ENCODE measurements at places on chromosomes 6 and 20.

DNA sequence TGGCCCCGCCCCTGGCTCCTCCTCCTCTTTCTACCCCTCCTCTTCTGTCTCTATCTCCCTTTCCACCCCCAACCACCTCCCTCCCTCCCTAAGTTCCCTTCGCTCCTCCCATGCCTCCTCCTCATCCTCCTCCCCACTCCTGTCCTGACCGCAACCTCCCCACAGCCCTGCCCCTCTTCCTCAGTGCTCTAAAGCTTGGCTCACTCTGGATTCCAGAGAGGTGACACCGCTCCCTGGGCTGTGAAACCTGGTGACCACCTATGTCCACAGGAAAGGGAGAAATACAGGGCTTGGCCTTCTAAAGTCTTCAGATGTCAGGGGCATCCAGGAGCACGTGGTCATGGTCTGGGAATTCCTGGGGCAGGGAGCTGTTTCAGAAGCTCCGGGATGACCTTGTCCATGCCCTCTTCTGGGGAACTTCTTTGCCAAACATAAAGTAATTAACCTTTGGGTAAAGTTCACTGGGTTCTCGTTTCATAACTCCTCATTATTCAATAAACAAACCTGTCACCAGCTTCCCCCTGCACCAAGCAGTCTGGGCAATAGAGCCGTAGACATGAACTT lies 345 bp upstream of the CST5 start:
- DNase-seq = no peak

- no peak for DNase-seq
Measured at GRCh38 chr6:100923481-100924165, 42.5 kb upstream of the ASCC3 start.

DNA sequence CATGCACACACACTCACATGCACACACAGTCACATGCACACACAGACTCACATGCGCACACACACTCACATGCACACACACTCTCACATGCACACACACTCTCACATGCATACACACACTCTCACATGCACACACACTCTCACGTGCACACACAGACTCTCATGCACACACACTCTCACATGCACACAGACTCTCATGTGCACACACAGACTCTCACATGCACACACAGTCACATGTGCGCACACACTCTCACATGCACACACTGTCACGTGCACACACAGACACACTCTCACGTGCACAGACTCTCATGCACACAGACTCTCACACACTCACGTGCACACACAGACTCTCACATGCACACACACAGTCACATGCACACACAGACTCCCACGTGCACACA lies 36.6 kb upstream of the VSX1 start:
- DNase-seq = no peak

DNA sequence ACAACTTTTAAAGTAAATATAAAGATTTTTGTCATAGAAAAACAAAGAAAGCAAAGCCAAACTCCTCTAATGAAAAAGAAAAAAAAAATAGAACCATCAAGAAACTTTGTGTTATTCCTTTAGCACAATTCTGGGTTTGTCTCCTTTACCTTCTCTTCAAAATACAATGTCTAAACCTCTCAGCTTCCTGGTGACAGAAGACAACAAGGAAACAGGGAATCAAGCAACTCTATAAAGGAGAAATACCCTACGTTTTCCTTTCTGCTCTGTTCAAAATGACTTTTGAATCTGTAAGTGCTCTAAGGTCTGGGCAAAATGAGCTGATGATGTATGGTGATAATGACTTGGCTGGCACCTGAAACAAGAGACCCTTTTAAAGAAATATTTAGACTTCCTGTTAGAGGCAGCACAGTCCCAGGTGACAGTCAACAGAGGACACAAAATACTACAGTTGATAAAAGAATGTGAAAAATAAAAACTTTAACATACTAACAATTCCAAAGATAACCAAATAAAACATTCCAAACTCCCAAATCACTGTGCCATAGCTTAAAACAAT lies 101.4 kb downstream of the PRDM1 start:
- DNase-seq = no peak

DNA sequence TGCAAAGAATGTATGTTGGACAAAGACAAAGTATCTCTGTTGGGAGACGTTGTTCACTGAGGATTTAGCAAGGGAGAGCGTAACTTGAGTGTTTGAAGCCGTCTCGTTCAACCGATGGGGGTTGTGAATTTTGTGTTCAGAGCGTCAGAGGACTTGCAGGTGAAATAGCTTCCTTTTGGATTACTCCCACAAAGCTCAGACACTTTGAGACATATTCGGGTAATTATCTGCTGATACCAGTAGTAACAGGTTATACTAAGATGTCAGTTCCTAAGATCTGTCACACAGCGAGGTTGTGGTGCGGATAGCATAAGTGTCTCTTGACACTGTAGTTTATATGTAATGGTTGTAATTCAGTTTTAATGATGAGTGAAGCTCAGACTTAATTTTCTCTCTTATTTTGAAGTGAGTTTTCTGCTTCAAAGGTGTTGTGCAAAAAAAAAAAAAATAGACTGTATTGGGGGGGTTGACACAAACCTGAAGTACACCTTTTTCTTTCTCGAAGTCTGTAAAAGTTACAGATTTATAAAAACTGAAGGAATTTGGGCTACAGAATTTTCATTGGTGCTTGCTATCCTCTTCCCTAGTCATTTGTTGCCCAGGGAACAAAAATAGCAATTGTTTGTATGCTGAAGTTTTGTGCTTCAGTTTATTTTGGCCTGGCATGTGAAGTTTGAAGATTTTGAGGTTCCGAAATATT lies 1.7 kb downstream of the ASXL1 start:
- no peak for DNase-seq

GRCh38 chr20:58130581-58130980 lies 97.9 kb downstream of the ANKRD60 start:
- DNase-seq = no peak

- no peak for DNase-seq
Measured at GRCh38 chr20:2596673-2597279, 55.7 kb upstream of the NOP56 start.

DNA sequence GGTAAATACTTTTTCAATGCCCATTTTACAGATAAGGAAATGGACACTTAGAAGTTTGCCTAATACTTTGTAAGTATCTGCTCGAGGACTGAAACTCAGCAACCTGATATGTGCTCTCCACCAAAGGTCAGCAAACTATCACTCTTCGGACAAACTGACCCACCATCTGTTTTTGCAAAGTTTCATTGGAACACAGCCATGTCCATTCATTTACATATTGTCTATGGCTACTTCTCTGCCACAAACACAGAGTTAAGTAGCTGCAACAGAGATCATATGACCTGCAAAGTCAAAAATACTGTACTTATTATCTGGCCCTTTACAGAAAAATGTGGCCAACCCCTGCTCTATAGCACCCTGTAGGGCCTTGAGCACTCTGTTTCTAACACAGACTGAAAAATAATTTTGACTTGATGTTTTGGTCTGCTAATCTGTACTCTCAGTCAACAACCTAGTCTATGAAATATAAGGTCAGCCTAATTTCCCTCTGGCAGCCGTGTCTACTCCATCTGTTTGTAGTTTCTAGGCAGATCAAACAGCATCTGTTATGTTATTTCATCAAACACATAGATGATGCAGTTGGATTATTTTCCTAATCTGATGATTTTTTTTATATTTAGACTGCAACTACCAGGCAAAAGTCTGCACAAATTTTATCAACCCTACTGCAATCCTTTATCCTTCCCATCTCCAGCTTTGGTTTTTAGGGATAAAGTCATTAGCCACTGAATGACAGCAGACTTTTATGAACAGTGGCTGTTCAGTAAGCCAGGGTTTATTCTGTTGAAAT lies 41.4 kb upstream of the BEND6 start:
- no peak for DNase-seq

DNA sequence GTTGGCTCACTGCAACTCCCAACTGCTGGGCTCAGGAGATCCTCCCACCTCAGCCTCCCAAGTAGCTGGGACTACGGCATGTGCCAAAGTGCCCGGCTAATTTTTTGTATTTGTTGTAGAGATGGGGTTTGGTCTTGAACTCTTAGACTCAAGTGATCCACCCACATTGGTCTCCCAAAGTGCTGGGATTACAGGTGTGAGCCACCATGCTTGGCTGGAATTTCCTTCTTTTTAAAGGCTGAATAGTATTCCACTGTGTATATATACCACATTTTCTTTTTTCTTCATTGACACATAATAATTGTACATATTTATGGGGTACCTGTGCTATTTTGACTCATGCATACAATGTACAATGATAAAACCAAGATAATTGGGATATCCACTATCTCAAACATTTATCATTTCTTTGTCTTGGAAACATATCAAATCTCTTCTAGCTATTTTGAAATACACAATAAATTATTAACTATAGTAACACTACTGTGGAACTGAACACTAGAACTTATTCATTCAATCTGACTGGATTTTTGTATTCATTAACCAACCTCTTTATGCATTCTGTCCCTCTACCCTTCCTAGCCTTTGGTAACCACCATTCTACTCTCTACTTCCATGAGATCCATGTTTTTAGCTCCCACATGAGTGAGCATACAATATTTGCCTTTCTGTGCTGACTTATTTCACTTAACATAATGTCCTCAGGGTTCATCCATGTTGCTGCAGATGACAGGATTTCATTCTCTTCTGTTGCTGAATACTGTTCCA lies 7.8 kb downstream of the MDC1 start:
- DNase-seq = no peak

- no peak for DNase-seq
Measured at GRCh38 chr6:133394630-133395029, 153.5 kb downstream of the EYA4 start.

- peak; percentile 32 for DNase-seq
Measured at GRCh38 chr6:47308198-47308517, 1.5 kb downstream of the TNFRSF21 start.

DNA sequence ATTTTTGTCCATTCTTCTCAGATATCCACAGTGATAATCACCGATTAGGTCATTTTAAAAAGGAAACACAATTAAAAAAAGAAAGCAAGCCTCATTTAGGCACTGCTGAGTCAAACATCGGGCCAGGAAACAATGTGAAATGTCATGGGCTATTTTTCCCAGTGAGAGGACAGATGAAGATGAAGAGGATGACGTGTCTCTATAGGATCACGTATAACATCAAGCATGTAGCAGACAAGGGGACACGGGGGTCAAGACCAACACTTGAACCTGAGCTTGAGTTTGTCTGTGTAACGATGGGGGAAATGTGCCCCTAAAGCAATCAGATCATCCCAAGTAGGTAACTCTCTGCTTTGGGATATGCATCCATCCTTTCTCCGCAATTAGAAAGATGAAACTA lies 553.2 kb downstream of the CD83 start:
- DNase-seq = no peak

DNA sequence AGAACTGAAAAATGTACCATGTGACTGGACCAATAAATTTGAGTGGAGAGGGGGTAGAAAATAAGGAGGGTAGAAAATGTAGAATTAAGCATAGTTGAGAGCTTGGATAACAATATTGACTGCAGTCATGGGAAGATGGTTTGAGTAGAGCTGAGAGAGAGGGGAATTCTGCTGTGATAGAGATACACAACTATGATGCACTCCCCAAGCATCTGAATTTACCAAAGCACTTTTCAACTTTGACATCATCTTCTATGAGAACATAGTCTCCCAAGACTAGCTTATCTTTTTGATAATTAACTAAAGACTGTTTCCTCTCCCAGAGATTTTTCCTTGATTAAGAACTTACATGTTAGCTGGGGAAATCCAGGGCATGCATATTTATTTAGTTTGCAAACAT lies 103.1 kb downstream of the TNFRSF21 start:
- no peak for DNase-seq

DNA sequence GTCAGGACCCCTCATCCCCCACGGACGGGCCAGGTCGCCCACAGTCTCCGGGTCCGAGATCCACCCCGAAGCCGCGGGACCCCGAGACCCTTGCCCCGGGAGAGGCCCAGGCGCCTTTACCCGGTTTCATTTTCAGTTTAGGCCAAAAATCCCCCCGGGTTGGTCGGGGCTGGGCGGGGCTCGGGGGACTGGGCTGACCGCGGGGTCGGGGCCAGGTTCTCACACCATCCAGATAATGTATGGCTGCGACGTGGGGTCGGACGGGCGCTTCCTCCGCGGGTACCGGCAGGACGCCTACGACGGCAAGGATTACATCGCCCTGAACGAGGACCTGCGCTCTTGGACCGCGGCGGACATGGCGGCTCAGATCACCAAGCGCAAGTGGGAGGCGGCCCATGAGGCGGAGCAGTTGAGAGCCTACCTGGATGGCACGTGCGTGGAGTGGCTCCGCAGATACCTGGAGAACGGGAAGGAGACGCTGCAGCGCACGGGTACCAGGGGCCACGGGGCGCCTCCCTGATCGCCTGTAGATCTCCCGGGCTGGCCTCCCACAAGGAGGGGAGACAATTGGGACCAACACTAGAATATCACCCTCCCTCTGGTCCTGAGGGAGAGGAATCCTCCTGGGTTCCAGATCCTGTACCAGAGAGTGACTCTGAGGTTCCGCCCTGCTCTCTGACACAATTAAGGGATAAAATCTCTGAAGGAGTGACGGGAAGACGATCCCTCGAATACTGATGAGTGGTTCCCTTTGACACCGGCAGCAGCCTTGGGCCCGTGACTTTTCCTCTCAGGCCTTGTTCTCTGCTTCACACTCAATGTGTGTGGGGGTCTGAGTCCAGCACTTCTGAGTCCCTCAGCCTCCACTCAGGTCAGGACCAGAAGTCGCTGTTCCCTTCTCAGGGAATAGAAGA lies 978 bp downstream of the HLA-A start:
- DNase-seq = peak; percentile 40

GRCh38 chr6:114747995-114748625 lies 405.3 kb upstream of the HS3ST5 start:
- DNase-seq = peak; percentile 38

GRCh38 chr20:60313191-60313590 lies 355.0 kb downstream of the CDH26 start:
- DNase-seq = no peak

DNA sequence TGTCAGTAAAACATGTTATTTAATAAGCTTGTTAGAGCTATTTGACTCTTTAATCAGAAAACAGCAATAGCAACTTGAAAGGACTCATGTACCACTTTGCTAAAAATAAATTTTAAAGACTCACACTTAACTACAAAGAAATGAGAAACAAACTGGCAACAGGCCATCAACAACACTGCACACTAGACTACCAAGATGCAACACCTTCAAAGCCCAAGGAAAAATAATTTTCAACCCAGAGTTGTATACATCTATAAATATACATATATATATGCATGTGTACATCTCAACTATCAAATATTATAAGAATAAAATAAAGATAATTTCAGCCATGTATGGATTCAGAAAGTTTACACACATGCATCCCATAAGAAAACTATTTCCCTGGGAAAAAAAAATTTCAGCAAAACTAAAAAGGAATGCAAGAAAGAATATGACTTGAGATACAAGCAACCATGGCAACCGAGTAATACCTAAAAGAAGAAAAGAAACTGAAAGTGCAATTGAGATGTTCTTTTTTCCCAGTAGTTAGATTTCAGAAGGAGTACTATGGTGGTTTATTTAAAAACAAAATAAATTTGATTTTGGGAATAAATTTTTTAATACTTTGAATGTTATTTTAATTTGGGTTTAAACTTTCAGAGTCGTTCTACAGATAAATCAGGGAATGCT lies 303.8 kb downstream of the UBE3D start:
- DNase-seq = no peak

GRCh38 chr6:137637121-137637520 lies 142.9 kb upstream of the OLIG3 start:
- peak; percentile 53 for DNase-seq

Data from suppressor macrophage (primary cell).